Activated T-cell treated with anti-CD3 and anti-CD28 coated beads, Interleukin-2, amount 50 U/mL, for 72 hours (primary cell): ENCODE measurements at places on chromosomes 2 and 18. TPM values are rescaled to one million over a fixed set of nuclear protein-coding genes. Genes with fewer than 3 reads are reported as not detected.

- no peak for DNase-seq
Observed at GRCh38 chr2:214781226-214781625, 28.3 kb downstream of the BARD1 start.

GRCh38 chr18:27382567-27383216, 197.6 kb upstream of the CHST9 start:
- no peak for DNase-seq

GRCh38 chr2:235911633-235912233, 256.5 kb downstream of the GBX2 start:
- no peak for DNase-seq

MXD1 gene
- 14.3 TPM for total RNA-seq

DNA sequence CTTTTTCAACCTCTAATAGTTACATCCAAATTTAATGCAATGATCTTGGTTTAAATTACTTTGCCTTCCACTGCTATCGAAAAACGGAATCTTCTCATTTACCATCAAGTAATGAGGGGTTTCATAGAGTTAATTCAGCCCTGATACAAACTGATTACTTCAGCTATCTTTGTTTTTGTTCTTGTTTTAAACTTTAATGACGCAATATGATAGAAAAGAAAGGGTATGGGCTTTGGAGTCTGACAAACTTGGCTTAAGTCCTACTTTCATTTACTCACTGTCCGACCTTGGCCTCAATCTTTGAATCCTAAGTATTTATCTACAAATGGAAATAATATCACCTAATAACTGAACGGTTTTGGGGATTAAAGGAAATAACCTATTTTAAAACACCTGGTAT, 16.1 kb downstream of the ADAM17 start:
- no peak for DNase-seq

DNA sequence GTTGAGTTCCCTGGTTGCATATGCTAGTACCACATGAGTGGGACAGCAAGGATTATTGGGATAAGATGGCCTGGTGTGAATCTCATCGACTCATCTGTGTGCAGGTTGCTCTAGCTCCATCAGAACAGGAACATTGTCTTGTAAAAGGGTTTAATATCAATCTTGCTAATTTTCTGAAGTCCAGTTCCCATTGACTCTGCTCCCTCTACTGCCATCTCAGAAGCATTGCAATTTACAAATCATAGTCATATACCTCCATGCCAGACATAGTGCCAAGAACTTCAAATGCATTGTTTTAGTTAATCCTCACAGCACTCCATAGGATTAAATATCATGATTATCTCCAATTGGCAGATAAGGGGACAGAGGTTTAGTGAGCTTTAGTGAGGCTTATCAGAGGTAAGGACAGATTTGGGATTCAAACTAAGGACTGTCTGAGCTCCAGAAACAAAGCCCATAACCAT, 4.8 kb upstream of the STAT4 start:
- no peak for DNase-seq

DNA sequence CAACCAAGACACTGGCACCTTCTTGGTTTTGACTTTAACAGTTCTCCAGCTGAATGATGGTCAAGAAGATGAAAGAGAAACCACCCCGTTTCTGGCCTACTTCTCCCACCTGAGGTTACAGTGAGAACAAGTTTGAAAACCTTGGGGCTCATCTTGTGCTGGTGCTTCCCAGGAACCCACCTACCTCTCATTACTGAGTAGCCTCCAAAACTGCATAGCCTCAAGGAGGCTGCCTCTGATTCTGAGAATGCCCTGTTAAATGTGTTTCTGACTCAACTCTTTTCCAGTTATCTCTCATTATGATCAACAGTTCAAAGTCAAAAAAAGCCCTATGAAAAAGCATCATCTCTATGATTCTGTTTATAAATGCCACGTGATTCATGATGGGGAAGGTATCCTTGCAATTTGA, 121.9 kb downstream of the CACNB4 start:
- peak; percentile 18 for DNase-seq

- no peak for DNase-seq
Observed at GRCh38 chr2:88345842-88346241, 106.7 kb downstream of the FOXI3 start.

DSG1 gene
- total RNA-seq, result not detected

RGPD3 gene
- 0.25 TPM for total RNA-seq

DNA sequence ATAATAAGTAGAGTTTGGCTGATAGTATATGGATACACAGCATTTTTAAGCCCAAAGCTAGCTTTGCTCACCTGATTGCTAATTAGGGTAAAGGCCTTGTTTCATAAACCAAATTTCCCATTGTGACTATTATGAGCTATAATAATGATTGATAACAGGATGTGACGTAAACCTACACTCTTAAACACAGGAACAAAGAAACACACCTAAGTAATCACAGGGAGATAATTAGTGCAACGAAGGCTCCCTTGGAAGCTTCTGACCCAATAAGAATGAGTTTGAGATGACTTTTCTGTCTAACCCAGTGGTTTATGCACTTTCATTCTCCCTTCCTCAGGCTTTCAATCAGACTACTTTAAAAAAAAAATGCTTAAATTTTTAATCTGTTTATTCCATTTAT, 683.2 kb downstream of the SATB2 start:
- no peak for DNase-seq

GRCh38 chr2:178114462-178114861, 2.2 kb downstream of the RBM45 start:
- DNase-seq, result no peak

ONECUT2 gene
- 0.02 TPM for total RNA-seq
